K562 (cell line): ENCODE measurements at places on chromosomes 2 and 18. TPM values are rescaled to one million over a fixed set of nuclear protein-coding genes. Genes with fewer than 3 reads are reported as not detected.

The C1GALT1C1L gene
- 1.5 and 1.6 TPM in 2 replicates for total RNA-seq

The ZNF519 gene
- 6.1 and 7.8 TPM in 2 replicates for total RNA-seq

The MPPE1 gene
- total RNA-seq = 14.2 and 17.4 TPM in 2 replicates

DNA sequence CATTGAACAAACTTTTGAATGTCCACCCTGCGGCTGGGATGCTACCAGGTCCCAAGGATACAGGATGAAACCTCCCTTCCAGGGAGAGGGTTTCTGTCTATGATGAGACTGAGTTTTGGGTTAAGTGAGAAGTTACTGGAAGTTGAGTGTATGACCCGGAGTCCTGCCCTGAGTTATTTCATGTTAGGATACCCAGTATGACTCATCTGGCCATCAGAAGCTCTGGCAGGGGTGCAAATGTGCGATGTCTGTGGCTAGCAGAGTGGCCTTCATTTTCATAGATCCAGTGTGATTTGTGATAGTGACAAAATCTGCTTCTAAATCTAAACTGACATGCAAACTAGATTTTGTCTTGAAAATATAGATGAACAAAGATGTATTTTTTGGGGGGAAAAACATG lies 55.3 kb downstream of the KCTD1 start:
- no peaks in the 10 kb centered on the region; the same call in 1 of the 2 replicates for H3K27me3 ChIP-seq
- H3K4me3 ChIP-seq = no peak overlapping the region
- H3K27ac ChIP-seq = no peak overlapping the region
- DNase-seq = no peak

DNA sequence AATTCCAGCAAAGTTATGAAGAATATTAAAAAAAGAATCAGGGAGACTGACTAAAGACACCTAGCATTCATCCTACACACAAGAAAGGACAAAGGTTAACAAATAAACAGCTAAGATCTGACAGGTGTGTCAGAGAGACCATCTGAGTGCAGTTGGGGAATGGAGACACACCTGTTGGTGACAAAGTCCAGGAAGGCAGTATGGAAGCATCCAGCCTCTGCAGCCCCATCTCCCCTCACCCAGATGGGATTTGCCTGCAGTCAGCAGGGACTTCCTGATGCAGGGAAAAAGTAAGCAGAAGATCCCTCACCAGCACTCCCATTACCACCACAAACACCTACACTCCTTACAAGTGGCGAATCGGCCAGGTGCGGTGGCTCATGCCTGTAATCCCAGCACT lies 37.9 kb downstream of the USP34 start:
- peaks cover 4% of the 10 kb centered on the region; the same call in 1 of the 3 replicates for H3K4me1 ChIP-seq
- H3K36me3 ChIP-seq = no peaks in the 10 kb centered on the region
- H3K4me3 ChIP-seq = no peak overlapping the region
- DNase-seq = no peak

GRCh38 chr2:50612306-50612705 lies 419.6 kb downstream of the NRXN1 start:
- H3K27me3 ChIP-seq = no peaks in the 10 kb centered on the region
- DNase-seq = no peak
- no peaks in the 10 kb centered on the region for H3K4me1 ChIP-seq
- no peak overlapping the region for H3K27ac ChIP-seq

DNA sequence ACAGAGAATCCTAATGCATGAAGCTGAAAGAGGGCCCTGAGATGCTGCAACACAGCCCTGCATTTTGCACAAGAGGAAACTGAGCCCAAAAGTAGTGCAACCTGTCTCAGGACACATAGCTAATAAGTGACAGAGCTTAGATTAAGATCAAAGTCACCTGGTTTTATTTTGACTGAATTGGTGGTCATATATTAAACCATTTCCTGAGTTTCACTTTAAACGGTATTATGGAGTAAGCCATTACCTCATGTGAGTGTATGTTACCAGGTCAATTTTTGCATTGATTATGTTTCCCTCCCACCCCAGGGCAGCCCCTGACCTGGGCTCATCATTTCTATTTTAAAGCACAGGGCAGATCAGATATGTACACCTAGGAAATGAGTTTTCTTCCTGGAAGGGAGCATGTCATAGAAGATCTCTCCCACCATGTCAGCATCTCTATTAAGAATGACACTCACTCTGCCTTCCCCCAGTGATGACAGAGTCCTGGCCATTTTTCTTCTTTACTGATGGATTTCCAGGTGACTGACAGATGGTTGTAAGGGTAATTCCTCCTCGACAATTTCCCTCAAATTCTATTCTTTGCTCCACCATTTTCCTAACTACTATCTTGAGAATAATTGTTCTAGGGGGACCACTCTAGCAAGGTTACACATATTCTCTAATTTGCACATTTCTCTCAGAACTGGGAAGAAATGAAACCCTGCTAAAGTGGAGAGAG lies 441.3 kb upstream of the SLC14A2 start:
- DNase-seq = no peak
- H3K4me3 ChIP-seq = no peak overlapping the region
- H3K27me3 ChIP-seq = no peaks in the 10 kb centered on the region
